Inflammatory macrophage treated with lipopolysaccharide for 1 hour (primary cell): ENCODE measurements at places on chromosomes 12 and 14.

GRCh38 chr12:14567351-14568162, at the start of gene PLBD1:
Gene PLBD1 (minus strand): TSS chr12:14567883. CDS start chr12:14567696, 187 bp downstream.
- peak; percentile 73 for DNase-seq

GRCh38 chr12:130748786-130749185, 32.7 kb upstream of the RIMBP2 start:
- no peak for DNase-seq

DNA sequence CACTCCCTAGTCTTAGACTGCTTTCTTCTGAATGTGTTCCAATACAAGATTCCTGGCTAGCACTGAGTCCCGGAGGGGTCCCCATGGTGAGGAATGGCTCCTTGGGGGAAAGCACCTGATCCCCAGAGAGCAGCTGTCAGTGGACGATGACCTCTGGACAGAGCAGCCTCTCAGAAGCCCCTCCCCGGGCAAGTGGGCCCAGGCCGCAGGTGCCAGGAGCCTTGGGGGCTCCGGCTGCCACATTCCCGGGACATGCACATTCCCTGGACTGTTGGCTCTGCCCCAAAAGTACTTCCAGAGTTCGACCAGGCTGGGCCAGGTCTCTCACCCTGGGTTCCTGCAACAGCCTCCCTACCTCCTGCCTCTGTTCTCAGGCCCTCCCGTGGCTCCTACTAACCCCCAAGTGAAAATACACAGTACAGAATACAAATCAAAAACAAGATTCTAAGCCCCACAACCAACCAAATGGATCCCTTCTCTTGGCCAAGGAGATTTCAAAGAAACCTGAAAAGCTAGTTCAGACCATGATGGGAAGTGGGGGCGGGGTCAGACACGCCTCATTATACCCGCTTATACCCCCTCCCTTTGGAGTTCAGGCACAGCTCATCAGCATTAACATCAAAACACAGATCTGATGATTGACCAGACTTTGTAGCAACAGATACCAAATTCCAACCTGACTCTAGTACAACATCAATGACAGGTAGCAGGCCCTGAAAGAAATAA, 23.3 kb upstream of the BTBD6 start:
- DNase-seq = no peak

DNA sequence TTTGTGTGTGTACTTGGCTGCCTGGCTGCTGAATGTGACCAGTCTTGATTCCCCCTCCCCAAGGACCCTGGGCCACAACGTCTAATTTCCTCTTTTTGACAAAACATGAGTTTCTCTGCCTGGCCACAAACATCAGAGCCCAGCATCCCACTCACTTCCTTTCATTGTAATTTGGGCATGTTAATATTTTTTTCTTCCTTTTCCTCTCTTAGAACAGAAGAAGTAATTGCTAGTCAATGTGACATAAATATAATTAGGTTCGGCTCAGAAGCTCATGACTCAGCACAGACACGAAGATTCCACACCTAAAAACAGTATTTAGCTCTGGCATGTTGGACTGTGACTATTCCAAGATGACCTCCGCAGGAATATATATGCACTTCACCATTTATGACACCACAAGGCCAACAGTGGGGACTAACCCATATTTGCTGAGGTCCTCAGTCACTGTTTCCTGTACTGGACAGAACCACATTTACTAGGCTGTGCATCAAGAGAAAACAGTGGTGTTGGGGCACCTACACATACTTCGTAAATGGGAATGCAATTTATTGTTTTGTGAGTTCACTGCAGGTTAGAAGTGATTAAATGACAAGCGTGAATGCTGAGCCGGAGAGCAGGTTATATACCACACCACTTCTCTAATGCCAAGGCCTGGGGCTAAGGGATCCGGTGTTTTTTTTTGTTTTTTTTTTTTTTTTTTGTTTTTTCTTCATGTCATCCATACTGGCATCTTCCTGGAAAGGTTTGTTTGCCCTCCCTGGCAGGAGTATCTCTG, 4.2 kb downstream of the GSG1 start:
- DNase-seq = peak; percentile 83

- peak; percentile 94 for DNase-seq
These were observed 902 bp downstream of the TMPO start for GRCh38 chr12:98516111-98516873.

DNA sequence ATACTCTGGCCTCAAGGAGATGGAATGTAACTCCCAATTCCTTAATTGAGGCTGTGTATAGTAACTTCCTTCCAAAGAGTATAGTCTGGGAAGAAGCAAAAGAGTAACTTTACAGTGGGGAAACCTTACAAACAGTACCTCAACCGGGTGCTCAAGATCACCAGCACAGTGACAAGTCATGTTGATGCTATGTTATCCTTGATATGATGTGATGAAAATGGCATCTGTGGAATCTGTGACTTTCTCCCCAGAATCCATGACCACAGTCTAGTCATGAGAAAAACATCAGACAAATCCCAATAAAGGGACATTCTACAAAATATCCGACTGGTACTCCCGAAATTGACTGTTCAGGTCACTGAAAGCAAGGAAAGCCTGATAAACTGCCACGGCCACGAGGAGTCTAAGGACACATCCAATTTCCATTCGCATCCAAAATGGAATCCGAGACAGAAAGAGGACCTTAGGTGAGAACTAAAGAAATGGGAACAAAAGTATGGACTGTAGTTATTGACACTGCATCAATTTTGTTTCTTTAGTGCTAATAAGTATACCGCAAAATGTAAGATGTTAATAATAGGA, 97.3 kb upstream of the FRMD6 start:
- DNase-seq = no peak

- no peak for DNase-seq
These were observed 80.0 kb downstream of the ATXN2 start for GRCh38 chr12:111519083-111519482.

DNA sequence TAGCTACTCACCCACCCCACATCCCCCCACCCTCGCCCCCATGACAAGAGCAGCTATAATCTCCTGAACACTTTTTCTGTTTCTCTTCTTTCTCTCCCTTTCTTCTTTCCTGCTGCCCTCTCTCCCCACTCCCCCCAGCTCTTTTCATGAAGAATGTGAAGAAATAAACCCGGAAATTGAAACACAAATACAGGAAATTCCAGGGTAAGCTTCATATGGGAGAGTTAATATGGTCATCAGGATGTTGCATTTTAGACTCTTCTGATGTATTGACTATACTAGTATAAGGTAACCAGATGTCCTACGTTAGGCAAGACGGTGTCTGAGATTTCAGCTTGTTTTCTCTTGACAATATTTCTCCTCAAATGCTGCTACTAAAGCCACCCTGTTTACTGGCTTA, 41.6 kb upstream of the LRIG3 start:
- no peak for DNase-seq

GRCh38 chr14:29926228-29926627, 1.4 kb downstream of the PRKD1 start:
- DNase-seq = no peak

- DNase-seq = no peak
These were observed 44.9 kb downstream of the LIN7A start for GRCh38 chr12:80892597-80893445.

DNA sequence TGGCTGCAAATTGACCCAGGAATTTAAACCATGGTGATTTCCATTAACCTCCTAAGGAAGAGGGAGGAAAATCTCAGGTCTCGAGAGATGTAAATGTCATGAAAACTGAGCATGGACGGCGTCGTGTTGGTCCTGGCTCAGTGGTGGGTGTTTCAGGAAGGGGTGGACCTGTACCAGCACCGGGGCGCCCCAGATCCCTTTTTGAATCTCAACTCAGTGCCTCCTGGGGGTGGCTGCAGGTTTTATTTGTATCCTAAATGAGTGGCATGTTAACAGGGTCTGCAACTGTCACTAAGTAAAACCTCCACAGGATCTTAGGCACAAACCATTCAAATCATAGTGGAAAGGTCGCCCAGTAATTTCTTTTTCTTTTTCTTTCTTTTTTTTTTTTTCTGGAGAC, 101.3 kb downstream of the ASCL4 start:
- no peak for DNase-seq

- DNase-seq = no peak
These were observed 163.7 kb downstream of the IPO8 start for GRCh38 chr12:30531731-30532678.

- DNase-seq = peak; percentile 7
These were observed 522.0 kb upstream of the SEL1L start for GRCh38 chr14:82055515-82056115.

DNA sequence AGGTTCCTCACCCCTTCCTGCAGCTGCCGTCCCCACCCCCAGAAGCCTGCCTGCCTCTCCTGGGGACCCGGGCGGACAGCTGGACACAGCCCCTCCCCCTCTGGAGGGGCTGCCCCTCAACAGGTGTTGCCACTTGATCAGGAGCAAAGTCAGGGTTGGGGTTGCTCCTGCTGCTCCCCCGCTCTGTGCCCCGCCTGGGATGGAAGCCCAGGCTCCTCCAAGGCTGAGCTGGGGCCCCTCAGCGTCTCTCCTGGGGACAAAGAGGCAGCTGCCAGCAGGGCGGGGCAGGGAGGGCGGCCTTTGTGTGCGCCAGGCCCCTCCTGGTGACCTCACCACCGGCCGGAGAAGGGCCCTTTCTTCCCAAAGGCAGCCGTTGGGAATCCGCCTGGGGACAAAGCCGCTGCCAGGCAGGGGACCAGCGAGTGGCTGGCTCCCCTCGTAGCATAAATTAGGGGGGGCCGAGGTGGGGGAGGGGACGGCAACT, 13.7 kb downstream of the TRMT61A start:
- no peak for DNase-seq

DNA sequence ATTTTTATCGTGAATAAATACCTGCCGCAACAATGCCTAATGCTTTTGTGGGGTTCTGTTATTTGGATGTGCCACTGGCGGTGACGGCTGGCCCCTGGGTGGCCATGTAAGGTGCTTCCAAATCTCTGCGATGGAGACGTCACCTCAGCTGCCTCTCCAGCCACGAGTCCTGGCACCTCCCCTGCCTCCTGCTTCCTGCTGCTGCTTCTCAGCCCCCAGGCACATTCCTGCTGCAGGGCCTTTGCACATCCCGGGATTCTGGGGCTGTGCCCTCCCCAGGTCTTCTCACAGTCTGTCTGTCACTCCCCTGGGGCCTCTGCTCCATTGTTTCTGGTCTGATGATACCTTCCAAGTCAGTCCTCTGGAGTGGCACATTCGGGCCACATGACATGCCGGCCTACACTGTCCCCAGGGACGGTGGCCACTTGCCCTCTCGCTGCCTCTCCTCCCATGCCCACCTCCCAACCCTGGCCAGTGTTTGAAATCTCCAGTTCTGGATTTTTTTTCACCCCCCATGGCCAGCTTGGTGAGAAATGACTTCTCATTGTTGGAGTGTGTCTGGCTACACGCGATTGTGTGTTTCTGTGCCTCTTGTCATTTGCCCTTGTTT, 151.8 kb downstream of the KIF26A start:
- DNase-seq = no peak

DNA sequence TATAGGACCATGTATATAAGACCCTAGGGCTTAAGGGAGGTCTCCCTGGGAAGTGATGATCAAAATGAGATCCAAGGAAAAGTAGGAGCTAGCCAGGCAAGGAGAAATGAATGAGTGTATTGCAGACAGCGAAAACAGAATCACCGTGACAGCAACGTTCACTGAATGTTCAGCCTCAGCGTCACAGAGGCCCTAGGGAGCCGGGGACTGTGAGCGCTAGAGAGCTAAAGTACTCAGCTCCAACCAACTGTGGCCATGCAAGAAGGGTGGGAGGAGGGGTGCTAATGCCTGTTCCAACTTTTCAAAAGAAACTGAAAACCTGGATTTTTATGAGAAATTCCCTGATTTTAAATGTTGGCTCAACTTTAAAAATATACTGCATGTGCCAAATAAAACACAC, 105.5 kb upstream of the CCND2 start:
- no peak for DNase-seq

DNA sequence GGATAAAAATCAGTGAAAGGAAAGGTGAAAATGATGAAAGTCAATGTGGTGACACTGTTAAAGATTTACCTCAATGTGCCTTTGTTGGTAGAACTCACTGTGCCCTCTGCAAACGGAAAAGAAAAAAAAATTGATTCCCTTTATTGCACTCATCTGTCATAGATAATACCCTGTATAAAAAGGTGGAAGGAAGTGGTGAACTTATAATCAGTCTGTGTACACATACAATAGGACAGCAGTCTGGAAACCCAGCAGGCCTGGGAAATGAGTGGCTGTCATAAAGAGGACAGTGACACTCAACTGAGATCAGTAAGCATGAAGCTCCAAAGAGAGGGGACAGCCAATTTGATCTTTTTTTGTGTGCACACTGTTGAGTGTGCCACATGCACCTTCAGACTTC, 364.7 kb downstream of the NOVA1 start:
- DNase-seq = no peak

DNA sequence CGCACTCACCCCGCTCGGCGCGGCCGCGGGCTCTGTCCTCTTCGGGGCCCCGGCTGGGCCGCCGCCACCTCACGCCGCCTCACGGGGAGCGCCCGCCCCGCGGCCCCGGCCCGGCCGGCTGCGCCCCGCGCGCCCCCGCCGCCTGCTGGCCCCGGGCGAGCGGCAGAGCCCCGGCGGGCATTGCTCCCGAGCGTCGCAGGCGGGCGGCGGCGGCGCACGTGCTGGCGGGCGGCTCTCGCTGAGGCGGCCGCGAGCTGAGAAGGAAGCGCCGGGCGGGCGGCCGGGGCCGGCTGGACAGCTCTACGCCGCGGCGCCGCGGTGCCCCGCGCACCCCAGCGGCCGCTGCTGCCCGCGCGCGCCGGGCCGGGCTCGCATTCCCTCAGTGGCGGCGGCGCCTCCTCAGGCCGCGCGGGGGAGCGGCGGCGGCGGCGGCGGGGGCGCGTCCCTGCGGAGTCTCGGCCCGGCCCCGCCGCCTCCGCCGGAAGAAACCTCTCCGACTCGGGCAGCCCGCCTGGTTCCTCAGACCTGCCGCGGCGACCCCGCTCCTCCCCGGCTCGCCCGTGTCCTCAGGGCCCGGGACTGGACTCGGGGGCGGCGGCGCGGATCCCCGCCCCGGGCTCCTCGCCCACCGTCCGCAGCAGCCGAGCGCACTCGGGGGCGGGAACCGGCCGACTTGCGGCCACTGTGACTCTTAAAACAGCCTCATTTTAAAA, at the start of gene PITPNM2:
Gene PITPNM2 (minus strand): TSS at position 347 of the 713 bp plus-strand sequence. CDS start 116,500 bp downstream, outside the sequence.
- peak; percentile 27 for DNase-seq

DNA sequence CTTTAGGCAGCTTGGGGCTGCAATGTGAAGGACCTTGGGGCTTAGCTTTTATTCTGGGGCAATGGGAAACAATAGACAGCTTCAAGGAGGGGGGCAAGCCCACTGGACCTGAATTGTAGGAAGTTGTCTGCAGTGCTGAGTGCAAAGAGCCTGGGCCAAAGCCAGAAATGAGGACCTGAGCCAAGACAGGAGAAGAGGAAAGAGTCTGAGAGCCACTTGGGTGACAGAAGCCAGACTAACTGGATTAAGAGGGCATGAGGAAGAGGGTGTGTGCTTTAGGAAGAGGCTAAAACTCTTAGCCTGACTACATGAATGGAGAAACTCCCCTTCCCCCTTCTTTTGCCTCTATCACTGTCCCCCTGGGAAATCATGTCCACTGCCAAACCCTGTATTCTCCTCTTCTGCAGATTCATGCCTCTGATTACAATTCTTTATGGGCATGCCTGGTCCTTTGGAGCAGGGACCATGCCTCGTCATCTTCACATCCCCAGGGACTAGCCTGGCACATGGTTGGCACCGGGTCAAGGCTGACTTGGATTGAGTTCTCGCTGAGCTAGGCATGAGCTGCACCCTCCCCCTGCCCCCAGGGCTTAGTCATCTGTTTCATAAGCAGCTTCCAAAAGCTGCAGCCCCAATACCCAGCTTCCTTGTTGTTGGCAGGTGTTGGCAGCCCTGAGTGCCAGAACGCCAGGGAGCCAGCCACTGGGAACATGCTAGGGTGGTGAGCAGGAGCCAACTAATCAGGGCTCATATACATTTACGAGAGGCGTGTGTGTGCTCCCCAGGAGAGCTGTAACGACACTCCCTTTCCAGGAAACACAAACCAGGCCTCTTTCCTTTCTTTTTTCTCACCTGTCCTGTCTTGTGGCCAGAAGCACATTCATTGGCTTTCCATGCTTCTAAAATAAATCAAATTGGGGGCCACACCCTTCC, 27.7 kb upstream of the JDP2 start:
- peak; percentile 28 for DNase-seq
